GM20000 (cell line): ENCODE measurements at places on chromosomes 12 and 14.

GRCh38 chr12:109532721-109533486 is 40.4 kb downstream of the MMAB start:
- no peak for DNase-seq

- no peak for DNase-seq
These were observed 108.6 kb upstream of the TTC7B start for GRCh38 chr14:90924621-90925340.

- no peak for DNase-seq
These were observed 544.2 kb downstream of the ETNK1 start for GRCh38 chr12:23169012-23169695.

GRCh38 chr12:83470749-83471148 is 784.0 kb downstream of the TMTC2 start:
- no peak for DNase-seq

DNA sequence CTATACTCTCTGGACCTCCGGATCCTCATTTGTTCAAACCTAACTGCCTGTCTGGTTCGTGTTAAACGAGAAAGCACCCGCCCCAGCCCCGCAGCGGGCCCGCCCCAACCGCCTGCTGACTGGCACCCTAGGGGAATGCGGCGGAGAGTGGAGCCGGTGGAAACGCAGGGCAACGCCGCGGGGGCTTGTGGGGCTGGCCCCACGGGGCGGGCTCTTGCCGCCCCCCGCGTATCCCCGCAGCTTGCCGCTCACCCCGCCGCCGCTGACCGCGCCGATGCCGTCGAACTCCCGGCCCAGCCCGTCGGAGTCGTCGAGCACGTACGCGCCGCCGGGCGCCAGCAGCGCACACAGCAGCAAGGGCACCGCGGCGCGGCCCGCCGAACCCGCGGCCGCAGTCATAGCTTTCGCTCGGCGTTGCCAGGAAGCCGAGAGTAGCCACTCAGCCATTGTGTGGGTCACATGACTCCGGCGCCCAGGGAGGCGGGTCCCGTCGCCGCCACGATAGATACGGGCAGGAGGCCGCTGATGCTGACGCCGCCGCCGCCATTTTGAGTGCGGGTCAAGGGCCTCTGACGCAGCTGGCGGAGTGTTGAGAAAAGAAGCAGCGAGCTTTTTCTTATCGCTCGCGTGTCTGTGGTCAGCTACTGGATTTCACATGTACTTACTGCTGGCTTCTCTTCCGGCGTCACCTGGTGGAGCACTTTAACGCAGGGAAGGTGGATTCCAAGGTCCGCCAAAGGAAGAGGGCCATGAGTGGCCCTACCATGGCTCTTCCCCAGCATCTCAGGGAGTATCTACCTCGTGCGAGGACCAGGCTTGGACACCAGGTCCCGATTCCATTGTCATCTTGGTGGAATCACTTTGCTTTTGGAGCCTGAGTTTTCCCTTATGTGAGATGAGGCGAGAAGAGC is at the start of gene GALC:
TSS of gene GALC (minus strand) at position 465 of the 911 bp plus-strand sequence. CDS start at position 447, 18 bp downstream.
- DNase-seq: peak; percentile 93

GRCh38 chr12:34595749-34596733 is 573.7 kb downstream of the ALG10 start:
- DNase-seq: no peak

GRCh38 chr14:22523283-22523682 is 65.7 kb downstream of the DAD1 start:
- DNase-seq: no peak

- no peak for DNase-seq
These were observed 9.8 kb upstream of the SIX1 start for GRCh38 chr14:60658909-60659585.

- DNase-seq: no peak
These were observed 442.5 kb downstream of the EGLN3 start for GRCh38 chr14:33508126-33509062.

DNA sequence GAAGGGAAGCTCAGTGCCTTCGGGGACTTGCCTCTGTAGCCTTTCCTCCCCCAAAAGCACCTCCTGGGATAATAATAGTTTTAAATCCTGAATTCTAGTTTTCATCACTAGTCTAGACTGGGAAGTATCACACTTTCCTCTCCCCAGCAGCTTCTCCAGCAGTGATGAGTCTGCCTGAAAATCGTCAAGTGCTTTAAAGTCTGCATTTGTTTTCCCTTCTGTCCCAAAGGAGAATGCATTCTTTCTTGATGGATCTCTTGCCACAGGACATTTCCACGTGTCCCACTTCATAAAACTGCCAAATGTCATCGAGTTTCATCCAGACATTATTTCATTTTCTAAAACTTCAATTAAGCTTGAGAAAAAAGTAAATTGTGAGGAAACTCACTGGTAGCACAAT is 15.0 kb downstream of the CSRP2 start:
- DNase-seq: no peak

DNA sequence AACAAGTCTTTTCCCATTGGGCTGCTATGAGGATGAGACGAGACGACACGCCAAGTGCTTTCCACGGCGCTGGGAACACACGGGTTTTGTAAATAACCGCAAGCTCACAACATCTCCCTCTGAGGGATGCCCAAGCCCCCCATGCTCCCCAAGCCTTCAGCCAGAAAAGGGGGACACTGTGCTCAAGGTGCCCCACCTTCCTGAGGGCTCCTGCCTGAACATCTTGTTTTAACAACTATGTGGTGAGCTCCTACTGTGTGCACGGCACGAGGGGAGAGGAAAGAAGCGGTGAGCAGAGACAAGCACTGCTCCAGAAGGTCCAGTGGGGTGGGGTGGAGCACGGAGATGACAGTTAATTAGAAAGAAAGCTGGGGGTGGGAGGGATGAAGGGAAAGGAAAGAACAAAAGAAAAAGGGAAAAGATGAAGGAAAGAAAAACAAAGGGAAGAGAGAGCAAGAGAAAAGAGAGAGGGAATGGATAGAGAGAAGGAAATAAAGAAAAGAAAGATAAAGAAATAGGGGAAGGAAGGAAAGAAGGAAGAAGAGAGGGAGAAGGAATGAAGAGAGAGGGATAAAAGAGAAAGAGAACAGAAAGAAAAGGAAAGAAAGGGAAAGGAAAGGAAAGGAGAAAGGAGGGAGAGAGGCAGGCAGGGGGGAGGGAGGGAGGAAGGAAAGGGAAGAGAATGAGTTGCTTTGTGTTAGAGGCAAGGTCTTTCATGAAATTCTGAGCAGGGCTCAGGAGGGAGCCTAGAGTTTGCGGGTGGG is 56.8 kb downstream of the SLC15A4 start:
- no peak for DNase-seq

GRCh38 chr14:73432124-73432523 is 26.2 kb downstream of the NUMB start:
- DNase-seq: no peak

- DNase-seq: no peak
These were observed 7.7 kb downstream of the KRT83 start for GRCh38 chr12:52313461-52313860.

DNA sequence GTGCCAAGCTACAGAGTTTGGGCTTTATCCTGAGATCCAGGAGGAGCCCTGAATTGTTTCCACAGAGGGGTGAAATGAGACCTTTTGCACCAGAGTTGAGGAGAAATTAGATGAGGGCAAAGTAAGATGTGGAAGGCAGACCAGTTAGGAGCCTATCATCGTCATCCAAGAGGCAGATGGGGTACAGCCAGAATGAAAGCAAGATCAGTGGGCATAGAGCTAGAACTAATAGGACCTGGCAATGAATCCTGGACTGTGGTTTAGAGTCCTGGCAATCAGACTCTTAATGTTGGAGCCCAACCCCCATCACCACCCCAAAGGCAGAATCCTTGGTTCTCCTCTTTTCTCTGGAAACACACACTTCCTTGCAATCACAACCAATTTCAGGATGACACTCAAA is 166.6 kb upstream of the HMGA2 start:
- no peak for DNase-seq

- DNase-seq: no peak
These were observed 53.1 kb downstream of the TGFB3 start for GRCh38 chr14:75928690-75929181.

DNA sequence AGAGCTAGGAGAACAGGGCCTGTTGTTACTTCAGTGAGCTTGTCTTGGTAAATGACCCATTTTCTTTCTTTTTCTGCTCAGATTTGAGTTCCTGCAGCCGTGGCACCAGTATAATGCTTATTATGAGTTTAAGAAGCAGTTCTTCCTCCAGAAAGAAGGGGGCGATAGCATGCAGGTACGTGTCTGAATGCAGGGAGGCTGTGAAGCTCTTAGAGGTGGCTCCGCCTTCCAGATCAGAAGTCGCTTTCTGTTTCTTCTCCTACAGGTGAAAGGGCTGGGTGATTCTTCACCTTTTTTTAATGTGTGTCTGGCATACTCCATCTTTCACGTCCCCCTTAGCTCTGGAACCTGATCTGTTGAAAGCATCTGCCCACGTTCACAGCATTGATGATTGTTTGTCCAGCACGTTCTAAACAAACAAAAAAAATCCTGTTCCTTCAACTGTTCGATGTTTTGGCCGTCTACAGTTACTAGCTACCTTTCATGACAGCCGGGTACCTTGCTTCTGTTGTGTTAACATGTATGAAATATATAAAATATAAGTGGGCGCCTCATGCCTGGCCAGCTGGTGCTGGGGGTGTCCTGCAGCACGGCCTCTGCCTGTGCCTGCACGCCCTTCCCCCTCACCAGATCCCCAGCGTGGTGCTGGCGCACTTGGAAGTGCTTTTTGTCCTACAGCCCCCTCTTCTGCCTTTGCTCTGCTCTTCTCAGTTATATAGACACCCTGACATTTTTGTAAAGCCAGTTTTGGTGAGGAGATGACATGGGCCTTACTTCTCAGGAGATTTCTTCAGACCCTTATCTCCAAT is 44.6 kb downstream of the SFSWAP start:
- DNase-seq: peak; percentile 55

GRCh38 chr14:29353513-29353912 is 574.1 kb downstream of the PRKD1 start:
- no peak for DNase-seq

DNA sequence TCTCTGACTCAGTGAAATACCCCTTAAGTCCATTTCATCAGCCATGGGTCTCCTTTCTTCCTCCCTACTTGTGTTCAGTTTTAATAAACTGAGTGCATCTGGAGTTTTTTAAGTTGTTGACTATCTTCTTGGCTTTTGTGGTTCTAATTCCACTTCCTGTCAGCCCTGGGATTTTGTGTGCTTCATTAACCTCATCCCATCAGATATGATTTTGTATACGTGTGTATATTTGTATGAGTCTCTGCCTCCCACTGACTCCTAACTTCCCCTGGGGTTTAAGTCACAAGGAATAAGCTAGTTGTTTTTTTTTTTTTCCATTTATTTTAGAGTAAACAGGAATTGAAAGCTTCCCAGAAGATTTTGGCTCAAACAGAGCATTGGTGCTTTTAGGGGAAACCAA is 62.7 kb downstream of the TTLL5 start:
- DNase-seq: no peak

DNA sequence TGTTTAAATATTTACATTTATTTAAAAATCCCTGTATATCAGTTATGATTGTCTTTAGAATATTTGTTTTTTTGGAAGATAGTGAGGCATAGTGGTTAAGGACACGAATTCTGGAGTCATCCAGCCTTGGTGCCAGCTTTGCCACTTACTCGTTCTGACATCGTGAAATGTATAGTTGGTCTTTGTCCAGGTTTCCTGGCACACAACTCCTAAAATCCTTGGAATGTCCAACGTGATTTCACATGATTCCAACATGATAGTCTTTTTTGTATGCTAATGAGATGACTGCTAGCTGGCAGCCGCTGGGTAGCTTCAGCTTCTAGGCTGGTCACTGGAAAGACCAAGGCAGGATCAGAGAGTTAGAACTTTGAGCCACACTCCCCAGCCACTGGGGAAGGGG is 64.8 kb downstream of the PRICKLE1 start:
- DNase-seq: no peak

- no peak for DNase-seq
These were observed 41.1 kb upstream of the PCED1B start for GRCh38 chr12:47038270-47038748.

DNA sequence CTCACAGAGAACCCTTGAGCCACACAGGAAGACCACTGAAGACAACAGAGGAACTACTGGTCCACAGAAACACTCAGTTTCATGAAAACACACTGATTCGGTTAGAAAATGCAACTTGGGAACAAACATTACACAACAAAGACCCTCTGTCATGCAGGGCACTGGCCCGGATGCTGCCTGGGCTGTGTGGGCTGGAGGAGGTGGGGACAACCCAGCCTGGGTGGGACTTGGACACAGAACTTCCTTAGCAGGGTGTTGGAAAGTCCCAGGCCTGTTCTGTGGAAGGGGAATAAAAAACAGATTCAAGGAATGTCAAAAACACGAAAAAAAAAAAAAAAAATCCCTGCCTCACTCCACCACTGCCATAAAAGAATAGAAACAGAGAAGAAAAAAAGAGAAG is 181.0 kb downstream of the MON2 start:
- DNase-seq: no peak

- DNase-seq: no peak
These were observed 110.4 kb upstream of the NAV3 start for GRCh38 chr12:77720258-77720657.

DNA sequence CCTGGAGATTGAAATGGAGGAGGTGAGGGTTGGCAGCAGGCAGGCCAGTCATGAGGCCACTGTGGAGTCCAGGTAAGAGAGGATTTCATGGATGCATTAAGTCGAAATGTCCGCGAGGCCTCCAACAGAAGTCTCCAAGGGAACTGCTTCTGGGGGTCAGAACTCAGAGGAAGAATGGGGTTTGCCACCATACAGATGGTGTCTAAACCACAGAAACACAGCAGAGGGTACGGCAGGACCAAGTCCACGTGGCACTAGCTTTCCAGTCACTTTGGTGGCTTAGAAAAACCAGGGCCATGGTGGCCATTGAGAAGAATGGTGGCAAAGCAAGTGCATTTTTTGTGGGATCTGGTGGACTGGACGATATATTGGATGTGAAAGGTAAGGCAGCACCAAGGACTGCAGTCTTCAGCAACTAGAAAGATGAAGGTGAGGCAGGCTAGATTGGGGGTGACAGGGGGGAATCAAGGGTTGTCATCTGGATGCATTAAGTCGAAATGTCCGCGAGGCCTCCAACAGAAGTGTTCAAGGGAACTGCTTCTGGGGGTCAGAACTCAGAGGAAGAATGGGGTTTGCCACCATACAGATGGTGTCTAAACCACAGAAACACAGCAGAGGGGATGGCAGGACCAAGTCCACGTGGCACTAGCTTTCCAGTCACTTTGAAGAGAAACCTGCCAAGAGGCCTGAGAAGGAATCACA is 22.5 kb upstream of the TMEM106C start:
- no peak for DNase-seq
